Head of caudate nucleus (tissue), 42 donors: ENCODE measurements at places on chromosomes 2 and 18.

GRCh38 chr2:9941996-9942390 lies 9.5 kb upstream of the GRHL1 start:
- DNase-seq, result no peak

- DNase-seq, result no peak
Measured at GRCh38 chr18:51603551-51603950, 406.1 kb upstream of the MEX3C start.

DNA sequence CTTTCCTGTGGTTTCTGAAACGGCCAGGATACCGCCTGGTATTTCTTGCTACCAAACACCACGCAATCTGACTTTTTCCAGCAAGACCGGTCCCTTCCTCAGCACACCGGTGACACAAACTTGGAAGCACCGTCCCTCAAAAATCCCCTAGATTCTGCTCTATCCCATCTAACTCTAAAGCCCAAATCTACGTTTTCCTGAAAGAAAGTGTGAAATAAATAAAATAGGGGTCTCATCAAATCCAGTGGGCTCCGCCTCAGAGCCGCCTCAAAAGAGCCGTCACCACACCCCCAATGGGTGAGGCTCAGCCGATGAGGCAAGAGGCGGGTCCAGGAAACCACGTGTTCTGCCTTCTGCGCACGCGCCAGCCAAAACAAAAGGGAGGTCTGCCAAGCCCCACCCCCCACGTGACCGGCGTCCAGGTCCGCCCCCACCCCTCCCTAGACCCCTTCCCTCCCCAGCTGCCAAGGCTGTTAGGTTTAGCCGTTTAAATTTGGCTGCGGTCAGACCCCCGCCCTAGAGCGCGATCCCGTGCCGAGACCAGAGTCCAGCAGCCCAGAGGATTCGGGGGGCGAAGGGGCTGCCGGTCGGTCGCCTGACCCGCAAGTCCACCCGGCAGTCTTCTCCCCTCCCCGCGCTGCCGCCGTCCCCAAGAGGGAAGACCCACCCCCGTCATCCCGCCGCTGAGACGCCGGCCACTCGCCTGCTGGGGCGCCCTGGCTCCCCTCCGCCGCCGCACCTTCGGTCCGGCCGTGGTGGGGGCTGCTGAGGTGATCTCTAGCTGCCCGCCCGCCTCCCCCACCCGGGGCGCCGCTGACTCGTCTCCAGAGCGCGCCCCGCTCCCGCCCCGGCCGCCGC lies 534 bp downstream of the KANSL1L start:
- DNase-seq, result peak; percentile 98

- no peak for DNase-seq
Measured at GRCh38 chr18:75223687-75224347, 13.2 kb downstream of the TSHZ1 start.

DNA sequence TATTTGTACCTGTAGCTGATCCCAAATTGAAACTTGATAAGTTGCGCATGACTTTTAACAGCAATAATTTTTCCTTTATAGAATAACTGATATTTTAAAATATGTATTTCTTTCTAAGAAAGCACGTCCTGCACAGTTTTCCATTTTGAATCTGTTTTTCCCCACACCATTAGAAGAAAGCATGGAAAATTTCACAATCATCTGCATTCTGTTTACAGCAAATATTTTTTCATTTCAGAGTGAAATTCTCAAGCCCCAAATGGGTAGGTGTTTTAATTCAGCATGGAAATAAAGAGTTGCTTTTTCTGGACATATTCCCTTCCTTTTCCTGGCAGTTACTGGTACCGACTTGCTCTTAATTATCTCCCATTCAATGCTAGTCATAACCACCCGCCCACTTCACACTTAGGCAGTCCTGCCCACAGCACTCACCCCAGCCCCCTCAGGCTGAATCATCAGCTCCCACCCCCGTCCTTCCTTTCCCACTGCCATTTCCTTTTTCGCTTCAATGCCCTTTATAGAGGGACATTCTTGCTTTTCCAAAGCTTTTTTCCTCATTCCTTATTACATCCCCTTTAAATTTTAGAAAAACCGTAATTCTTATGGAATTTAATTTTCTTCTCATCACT lies 89.2 kb upstream of the GLS start:
- peak; percentile 48 for DNase-seq

- no peak for DNase-seq
Measured at GRCh38 chr18:23585007-23585871, 1.1 kb downstream of the NPC1 start.

DNA sequence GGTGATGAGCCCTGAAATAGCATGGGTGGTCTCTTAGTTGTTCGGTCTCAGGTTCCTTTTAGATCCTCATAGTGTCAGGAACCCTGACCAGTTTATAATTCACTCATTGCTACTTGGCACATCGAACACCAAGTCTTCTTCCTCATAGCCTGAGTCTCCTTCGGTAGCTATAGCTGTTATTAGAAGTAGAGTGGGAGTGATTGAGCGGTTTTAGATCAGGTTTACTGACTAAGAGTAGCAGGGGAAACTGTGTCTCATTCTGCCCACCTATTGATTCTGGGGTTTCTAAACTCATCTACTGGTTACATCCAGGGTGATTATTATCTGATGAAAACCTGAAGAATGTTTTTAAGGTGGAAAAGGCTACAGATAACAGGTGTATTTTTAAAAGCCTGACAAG lies 114.6 kb downstream of the SETBP1 start:
- DNase-seq, result no peak

- no peak for DNase-seq
Measured at GRCh38 chr2:125837611-125838010, 818.3 kb upstream of the GYPC start.

DNA sequence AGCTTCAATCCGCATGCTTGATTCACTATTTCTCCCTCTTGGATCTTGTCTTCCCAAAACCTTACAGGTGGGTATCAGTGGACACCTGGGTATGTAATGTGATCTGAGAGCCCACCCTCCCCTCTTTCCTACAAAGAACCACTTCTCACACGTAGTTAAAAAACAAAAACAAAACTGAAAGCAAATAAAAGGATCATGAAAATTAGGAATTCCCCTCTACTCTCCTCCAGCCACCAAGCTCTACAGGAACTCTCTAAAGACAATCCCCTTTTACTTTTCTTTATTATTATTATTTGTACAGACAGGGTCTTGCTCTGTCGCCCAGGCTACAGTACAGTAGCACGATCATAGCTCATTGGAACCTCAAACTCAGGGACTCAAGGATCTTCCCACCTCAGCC lies 40.8 kb upstream of the MYO1B start:
- no peak for DNase-seq

- DNase-seq, result no peak
Measured at GRCh38 chr2:7033136-7033960, 116.1 kb downstream of the RNF144A start.

- no peak for DNase-seq
Measured at GRCh38 chr2:38823386-38823785, 45.4 kb downstream of the GEMIN6 start.

DNA sequence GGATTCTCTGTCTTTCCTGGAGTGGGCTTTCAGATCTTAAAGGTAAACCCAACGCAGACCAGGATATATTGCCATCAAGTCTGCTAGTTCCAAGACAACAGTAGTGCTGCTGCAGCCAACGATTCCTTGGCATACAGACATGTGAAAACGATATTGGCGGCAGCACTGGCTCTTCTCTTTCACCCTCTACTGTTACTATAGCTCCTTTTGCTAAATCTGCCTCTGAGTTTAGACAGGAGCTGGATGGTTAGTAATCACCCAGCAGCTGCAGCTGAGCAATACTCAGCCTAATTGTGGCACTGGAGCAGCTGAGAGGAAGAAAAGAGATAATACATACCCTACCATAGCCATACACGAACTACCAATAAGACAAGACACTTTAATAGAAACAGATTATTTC lies 4.0 kb downstream of the YES1 start:
- DNase-seq, result no peak

- DNase-seq, result peak; percentile 23
Measured at GRCh38 chr2:128473175-128474035, 154.7 kb upstream of the HS6ST1 start.

- DNase-seq, result no peak
Measured at GRCh38 chr2:34241905-34242762, 643.0 kb upstream of the FAM98A start.

- no peak for DNase-seq
Measured at GRCh38 chr2:19505199-19506136, 147.0 kb upstream of the OSR1 start.

GRCh38 chr2:157439824-157440186 lies 4.1 kb downstream of the CYTIP start:
- DNase-seq, result no peak

- DNase-seq, result no peak
Measured at GRCh38 chr2:151886241-151886640, 58.0 kb upstream of the ARL5A start.

DNA sequence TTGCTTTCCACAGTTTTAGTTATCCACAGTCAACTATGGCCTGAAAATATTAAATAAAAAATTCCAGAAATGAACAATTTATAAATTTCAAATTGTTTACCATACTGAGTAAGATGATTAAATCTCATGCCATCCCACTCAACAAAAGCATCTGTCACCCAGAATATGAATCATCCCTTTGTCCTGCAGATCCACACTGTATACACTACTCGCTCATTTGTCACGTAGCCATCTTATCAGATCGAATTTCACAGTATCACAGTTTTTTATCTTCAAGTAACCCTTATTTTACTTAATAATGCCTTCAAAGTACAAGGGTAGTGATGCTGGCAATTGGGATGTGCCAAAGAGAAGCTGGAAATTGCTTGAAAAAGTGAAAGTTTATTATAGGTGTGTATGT lies 291.8 kb upstream of the LRATD1 start:
- DNase-seq, result no peak

DNA sequence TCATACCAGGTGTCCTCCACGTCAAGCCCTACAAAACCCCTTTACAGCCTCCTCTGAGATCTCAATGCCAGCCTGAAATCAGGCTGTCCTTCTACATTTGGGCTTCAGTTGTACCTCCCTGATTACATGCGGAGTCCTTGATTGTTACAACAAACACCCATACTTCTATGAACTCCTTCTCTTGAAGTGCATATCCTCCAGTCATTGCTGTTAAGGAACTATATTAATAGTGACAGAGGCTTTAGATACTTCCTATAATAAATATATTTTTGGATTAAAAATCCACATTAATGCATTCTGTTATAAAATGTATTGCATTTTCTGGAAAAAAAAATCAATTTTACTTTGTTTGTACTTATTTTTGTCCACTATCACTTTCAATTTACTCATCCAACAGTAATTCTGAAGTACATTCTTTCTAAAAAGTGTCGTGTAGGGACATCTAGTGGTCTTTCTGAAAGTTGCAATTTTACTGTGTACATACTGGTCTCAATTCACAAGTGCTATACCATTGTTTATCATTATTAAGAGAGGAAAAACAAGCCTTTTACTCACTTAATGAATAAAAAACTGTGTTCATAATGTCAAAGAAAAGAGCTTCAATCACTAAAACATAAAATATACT lies 316.4 kb downstream of the DSEL start:
- DNase-seq, result no peak

GRCh38 chr2:121529439-121530211 lies 1.1 kb upstream of the RNU4ATAC start:
- DNase-seq, result peak; percentile 66

GRCh38 chr18:3120356-3120755 lies 99.4 kb downstream of the MYOM1 start:
- DNase-seq, result no peak

GRCh38 chr2:11488809-11489208 lies 22.8 kb upstream of the E2F6 start:
- DNase-seq, result no peak

GRCh38 chr18:37383036-37383785 lies 182.4 kb downstream of the CELF4 start:
- DNase-seq, result no peak
